ENCODE measurements at places on chromosomes 5 and 9.

GRCh38 chr5:170681013-170681433 lies 102.5 kb upstream of the GABRP start:
- peak; percentile 87 for DNase-seq

- no peak for DNase-seq
These were observed 58.0 kb upstream of the FSTL4 start for GRCh38 chr5:133670336-133670735.

GRCh38 chr9:137069508-137070091 lies 757 bp downstream of the SAPCD2 start:
- peak; percentile 52 for DNase-seq

DNA sequence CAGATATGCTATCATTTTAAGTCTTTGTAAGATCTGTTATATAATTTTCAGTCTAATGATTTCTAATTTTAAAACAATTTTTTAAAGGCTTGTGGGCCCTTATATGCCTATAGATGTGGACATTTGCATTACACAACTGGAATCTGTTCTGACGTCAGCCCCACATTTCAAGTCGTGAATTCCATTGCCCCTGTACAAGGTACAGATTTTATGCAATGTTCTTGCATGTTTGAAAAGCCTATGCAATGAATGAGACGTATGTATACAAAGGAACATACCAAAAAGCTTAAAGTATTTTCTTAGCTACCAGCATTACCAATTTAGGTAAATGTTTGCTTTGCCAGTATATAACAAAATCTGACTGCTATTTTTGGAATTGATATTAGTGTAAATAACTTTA lies 77.2 kb downstream of the ITGA1 start:
- DNase-seq, result no peak

DNA sequence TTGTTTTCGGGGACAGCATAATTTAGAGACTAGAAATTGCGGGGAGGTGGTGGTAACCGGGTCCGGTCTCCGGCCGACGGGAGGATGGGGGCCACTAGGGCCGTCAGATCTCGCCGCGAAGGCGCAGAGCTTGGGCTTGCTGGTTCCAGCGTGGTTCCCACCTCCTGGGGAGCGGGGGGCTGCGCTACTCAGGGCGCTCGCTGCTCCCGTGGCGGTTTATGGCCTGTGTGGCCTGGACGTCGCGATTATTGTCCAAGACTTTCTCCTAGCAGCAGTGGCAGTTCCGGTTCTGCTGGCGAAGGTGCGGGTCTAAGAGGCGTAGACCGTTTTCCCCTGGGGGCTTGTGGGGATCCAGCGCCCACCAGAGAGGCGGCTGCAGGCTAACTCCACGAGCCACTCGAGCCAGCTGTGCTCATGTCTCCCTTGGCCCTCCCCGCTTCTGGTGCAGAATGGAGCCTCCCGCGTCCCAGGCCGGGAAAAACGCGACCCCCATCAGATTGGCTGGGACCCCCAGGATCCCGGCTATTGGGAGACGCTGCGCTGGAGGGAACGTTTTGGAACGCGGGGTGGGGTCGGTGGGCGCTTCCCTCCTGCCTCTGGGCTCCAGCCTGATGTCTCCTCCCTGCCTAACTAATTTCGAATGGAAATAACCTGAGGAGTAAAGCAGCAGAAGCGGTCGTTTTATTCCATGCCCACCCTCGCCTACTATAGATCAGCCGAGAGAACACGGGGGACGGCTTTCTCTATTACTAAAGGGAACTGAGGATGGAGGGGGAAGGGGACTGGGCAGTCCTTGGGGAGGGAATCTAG lies 87.1 kb downstream of the ENTREP1 start:
- no peak for DNase-seq

GRCh38 chr5:27276119-27276518 lies 237.7 kb upstream of the CDH9 start:
- DNase-seq, result no peak

- no peak for DNase-seq
These were observed 123.7 kb downstream of the PSD2 start for GRCh38 chr5:139919308-139919707.

- no peak for DNase-seq
These were observed 39.0 kb upstream of the CD180 start for GRCh38 chr5:67235399-67236110.

GRCh38 chr9:21605489-21605931 lies 123.4 kb upstream of the IFNE start:
- DNase-seq, result no peak

DNA sequence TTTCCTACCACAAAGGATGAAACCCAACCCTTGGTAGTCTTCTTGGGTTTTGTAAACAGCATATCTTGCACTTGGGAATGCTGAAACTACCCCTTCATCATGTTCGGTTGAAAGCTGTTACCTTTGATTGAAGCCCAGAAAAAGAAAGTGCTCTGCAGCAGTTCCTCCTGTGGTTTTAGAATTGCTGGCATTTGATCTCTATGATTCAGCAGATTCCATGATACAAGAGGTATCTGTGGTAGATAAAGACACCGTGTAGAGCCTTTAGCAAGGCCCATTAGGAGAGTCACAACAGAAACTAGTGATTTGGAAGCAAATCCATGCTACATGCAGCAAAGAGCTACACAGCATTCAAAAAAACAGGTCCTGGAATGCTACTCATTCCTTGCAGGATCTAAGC lies 557.0 kb downstream of the TLE1 start:
- no peak for DNase-seq

DNA sequence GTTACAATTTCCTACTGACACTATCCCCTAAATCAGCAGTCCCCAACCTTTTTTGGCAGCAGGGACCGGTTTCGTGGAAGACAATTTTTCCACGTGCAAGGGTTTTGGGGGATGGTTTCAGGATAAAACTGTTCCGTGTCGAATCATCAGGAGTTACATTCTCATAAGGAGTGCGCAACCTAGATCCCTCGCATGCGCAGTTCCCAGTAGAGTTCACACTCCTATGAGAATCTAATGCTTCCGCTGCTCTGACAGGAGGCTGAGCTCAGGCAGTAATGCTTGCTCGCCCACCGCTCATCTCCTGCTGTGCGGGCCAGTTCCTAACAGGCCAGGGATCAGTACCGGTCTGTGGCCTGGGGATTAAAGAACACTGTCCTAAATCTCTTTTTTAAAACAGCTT lies 13.2 kb upstream of the NFIL3 start:
- no peak for DNase-seq

GRCh38 chr9:89822996-89823395 lies 218.2 kb downstream of the GADD45G start:
- DNase-seq, result no peak

- peak; percentile 43 for DNase-seq
These were observed 71.2 kb downstream of the C9orf50 start for GRCh38 chr9:129549684-129550083.

DNA sequence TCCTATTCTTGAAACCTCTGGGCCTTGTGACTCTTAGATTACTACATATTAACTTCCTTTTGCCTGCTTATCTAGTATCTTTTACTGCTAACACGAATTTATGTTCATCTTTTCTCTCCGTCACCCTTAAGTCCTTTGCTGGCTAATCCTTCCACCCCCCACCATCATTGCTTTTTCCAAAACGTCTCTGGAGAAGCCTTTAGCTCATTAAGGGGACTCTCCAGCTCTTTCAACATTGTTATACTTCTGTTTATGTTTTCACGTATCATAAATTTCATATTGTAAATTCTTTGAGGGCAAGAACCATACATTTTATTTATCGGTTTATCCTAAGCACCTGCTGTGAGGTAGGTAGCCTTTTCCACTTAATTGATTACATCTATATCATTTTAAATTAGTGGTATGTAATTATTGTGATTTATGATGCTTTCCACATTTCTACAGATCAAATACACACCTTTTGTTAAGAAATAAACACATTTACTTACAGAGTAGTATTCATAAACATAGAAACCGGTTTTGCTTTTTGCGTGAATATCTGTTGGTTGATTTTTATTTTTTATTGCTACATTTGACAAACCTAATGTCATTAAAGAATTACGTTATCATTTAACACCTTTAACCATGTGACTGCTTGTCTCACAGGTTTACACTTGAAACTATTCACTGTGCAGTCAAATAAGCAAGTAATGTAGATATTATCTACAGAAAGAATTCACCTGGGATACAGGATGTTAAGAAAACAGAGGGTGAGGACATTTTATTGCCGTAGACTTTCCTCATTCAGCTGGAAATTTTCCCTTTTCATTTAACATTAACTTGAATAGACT lies 15.4 kb upstream of the SNX2 start:
- no peak for DNase-seq

DNA sequence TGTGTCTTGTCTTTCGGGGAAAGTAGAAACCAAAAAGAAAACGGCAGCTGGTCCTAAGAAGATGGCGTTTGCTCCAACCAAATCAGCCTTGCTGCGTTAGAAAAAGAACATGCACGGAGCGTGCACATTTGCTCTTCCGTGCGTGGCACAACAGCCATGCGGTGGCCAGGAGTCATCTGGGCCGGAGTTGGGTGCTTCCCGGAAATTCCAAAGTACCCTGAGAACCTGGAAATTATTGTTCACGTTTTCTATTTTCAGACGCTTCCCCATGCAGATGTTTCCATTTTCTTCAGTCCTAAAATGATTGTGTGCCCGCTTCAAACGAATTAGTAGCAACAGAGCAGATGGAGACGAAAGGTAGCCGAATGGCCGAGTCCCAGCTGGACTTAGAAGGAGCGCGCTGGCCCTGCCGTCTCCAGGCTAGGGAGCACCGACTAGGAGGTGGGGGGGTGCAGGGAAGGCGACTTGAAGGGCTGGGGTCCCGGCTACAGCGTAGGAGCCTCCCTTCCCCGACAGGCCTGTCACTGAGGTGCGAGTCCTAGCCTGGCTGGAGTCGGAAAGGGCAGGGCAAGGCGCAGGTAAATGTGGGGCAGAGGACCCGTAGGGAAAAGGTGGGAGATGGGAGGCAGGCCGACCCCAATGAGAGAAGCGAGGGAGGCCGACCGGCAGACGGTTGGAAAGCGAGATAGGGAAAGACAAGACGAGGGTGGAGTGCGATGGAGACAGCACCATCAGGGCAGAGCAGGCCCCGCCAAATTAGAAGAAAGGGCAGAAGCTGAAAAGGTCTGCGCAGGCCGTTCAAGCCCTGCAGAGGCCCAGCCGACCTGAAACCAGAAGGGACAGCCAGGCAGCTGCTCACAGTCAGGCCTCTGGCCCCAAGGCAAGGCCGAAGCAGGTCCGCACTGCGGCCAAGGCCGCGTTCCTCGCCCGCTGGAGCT lies 1.4 kb downstream of the BARX1 start:
- DNase-seq, result no peak

DNA sequence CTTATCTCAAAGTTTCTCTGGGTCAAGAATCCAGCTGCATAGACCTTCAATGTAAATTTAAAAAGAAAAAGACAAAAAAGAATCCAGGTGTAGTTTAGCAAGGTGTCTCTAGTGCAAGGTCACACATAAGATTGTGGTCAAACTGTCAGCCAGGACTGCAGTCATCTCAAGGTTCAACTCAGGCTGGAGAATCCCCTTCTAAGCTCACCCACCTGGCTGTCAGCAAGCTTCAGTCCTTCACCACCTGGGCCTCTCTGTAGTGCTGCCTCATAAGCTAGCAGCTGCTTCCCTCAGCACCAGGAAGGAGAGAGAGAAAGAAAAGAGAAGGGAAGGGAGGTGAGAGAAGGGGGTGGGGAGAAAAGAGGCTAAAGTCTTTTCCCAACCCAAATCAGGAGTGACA lies 146.7 kb downstream of the ACTL7B start:
- DNase-seq, result no peak

DNA sequence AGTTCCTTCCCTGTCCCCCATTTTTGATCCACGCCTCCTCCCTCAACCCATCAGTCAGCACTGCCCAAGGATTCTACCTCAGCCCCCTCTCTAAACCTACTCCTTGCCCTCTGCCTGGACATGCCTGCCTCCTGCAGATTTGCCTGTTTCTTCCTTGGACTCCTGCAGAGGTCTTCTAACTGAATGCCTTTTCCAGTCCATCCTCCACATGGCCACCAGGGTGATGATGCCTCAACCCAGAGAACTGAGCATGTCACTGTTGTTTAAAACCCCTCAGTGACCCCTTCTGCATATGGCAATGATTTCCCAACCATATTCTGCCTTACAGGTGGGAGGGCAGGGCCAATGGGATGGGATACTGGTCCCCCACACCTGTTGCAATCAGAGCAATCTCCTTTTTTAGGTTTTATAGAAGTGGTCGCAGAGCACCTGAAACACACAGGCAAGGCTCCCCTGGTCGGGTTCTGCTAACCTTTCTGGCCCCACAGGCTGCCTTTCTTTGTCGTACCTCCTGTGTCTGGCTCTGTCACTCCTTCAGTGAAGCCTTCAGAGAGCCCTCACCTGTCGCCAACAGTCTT lies 9.3 kb downstream of the PHYKPL start:
- no peak for DNase-seq

- DNase-seq, result no peak
These were observed 23.0 kb downstream of the ABL1 start for GRCh38 chr9:130857864-130858738.

DNA sequence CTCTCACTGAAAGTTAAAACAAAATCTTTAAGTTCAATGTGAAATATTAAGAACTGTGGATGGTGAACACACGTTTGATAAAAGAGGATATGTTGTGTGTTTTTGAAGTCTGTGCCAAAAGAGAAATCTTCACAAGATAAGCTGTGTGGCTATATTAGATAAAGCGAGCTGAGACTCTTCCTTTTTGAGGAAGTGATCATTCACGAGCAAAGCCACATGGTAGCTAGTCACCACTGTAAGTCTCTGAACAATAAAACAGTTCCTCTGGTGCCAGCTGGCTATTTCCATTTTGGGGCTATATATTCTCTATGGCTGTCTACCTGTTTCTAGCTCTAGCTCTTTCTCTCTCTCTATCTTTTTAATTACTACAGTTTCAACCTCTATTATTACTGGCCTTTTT lies 1849.2 kb upstream of the C9orf72 start:
- DNase-seq, result no peak

DNA sequence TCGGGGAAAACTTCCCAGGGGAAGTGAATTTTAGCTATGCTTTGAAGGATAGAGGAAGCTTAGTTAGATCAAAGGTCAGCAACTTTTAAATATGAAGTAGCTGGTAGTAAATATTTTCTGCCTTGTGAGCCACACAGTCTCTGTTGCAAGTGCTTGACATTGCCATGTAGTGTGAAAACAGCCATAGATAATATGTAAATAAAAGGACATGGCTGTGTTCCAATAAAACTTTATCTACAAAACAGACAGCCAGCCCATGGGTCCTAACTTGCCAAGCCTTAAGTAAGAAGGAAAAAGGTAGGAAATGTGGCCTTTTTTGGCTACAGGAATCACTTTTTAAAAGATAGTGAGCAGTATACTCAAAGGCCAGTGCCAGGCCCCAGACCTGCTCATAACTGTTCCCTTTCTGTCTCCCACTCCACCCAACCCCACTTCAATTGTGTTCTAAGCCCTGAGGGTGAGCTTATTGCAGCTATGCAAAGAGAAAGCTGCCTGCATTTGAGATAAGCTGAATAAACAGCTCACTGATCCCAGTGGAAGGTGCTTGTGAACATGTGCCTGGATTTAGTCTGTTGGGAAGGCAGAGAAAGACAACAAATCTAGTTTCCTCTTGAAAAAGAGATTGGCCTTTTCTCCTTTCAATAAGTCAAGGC lies 113.0 kb upstream of the TRIM32 start:
- no peak for DNase-seq

- peak; percentile 80 for DNase-seq
These were observed 100.4 kb downstream of the TTLL11 start for GRCh38 chr9:121992571-121993212.

Measured in iPS-NIHi11 (cell line).